ENCODE measurements at places on chromosomes 4 and X.

DNA sequence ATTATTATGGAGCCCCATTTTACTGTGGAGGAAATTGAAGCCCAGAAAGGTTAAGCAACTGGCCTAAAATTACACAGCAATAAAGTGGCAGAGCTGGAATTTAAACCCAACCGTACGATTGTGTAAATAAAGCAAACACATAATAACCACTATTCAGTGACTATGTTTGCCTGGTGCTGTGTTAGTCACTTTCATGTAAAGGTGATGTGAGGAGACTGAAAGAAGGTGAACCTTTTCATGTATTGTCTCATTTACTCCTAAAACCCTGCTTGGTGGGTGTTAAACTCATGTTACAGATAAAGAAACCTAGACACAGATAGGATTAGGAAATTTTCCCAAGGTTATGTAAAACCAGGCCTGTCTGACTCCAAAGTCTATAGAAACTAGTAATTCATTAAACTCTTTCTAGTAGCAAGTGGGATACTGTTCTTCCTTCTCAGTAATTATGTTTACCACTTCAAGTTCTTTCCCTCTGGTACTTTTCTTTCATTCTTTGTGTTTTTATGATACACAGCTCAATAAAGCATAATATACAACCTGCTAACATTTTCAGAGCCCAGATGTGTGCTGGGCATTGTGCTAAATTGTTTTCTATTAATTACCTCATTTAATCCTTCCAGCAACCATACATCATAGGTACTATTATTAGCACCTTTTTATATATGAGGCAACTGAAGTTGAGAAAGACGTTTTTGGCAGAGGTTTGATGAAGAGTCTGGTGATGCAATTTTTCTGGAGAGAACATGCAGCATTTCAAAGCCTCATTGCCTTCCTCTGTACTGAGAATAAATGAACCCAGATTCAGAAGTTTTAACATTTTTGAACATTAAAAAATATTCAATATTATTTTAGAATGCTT lies 202.7 kb downstream of the SPRY1 start:
- peak; percentile 79 for DNase-seq

- DNase-seq = no peak
Observed at GRCh38 chr4:135240796-135241195, 1039.2 kb upstream of the PABPC4L start.

DNA sequence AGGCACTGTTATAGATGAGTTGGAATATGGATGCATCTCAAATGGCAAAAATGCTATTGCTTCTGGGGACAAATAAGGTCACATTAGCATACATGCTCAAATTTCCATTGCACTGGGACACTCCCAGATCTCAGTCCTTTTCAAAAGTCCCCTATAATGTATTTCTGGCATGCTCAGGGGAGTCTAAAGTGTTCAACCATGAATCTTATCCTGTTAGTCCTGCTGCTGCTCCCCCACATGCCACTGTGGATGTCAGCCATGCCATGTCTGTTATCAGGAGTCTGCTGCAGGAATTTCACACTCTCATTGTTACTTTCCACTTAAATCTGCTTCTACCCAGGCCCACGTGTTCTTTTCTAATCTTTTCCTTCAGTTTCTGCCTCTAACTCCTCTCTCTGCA lies 1000.6 kb downstream of the CCSER1 start:
- DNase-seq = no peak

- peak; percentile 32 for DNase-seq
Observed at GRCh38 chrX:29024871-29025270, 437.6 kb downstream of the IL1RAPL1 start.

DNA sequence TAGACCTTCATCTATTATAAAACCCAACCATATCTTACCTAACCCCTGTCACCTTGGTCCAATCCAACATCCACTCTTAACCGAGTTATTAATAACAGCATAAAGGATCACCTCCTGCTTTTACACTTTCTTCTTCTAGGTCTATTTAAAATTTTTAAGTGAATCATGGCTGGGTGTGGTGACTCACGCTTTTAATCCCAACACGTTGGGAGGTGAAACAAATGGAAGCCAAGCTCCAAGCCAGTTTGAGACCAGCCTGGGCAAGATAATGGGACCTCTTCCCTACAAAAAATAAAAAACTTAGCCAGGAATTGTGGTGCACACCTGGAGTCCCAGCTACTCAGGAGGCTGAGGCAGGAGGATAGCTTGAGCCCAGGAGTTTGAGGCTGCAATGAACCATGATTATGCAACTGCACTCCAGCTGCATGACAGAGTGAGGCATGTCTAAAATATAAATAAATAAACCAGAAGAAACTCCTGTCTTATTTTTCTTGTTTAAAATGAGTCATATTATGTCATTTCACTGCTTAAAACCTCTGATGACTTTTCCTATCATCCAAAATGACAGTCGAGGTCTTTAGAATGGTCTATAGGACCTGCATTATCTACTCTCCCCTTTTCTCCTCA lies 188.4 kb downstream of the GASK1B start:
- no peak for DNase-seq

DNA sequence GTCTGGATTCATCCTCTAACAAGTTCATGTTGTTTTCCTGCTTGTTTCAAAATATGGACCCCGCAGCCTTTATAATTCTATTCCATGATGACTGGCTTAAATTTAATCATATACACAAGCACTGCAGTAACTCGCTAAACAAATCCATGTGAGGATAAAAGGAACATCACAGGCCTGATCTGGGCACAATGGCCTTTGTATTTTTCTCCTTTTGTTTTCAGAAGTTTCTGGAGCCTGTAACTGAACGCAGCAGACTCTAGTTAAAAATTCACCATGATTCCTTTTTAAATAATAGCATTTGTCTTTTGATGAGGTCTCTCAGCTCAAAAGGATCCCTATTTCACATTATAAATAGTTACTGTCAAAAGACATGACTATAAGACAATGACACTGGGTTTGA lies 30.2 kb upstream of the TMEM184C start:
- DNase-seq = no peak

DNA sequence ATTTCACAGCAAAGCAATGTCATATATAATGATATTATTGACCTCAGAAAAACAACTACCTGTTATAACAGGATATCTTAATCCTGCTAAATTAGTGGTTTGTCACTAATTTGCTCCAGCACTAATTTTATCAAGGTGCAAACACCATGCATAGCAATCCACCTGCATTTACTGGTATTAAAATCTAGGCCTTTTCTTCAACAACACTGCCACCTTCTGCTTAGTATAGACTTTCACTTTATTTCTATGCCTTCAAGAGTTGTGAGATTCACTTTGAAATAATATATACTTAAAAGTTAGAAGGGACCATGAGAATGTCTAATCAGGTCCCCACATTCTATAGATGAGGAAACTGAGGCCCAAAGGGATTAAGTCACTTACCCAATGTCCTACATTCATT lies 82.1 kb upstream of the IQCM start:
- peak; percentile 15 for DNase-seq

DNA sequence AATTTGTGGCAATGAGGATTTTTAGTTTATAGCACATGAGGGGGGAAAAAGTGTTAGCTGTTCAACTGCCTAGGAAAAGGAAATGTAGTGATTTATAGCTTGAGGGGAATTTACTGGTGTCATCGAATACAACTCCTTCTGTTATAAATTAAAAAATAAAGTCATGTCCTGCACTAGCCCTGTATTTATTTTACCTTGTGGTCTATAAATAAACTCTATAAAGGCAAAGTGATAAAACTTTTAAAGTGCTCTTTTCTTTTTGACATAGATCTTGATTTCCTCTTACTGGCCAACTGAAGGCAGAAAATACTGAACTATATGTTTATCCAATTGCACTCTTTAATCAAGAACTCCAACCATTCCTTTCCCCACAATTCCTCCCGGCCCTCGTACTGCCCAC lies 672.1 kb upstream of the SLIT2 start:
- DNase-seq = no peak

DNA sequence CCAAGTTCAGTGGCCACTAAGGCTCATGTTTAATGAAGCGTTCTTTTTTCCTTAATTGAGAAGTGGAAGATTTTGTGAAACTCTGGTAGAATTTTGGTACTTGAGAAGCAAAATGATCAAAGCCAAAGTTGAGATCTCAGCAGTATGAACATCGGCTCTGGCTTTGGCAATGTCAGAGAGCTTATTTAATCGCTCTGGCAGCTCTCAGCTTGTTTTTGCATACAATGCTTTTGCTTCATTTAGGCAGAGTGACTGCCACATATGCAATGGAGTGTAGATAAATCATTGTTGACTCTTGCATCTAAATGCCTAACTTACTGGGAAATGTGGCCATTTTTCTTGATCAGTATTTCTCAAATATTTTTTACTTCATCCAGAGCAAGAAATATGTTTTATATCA lies 135.7 kb downstream of the AASDH start:
- DNase-seq = no peak

GRCh38 chr4:58301376-58301999 lies 1191.3 kb upstream of the IGFBP7 start:
- no peak for DNase-seq

- no peak for DNase-seq
Observed at GRCh38 chrX:85359051-85359450, 20.4 kb downstream of the POF1B start.

- no peak for DNase-seq
Observed at GRCh38 chrX:12984603-12985319, 9.9 kb downstream of the TMSB4X start.

GRCh38 chr4:90290345-90290744 lies 163.2 kb downstream of the CCSER1 start:
- no peak for DNase-seq
